ENCODE measurements at places on chromosomes 12 and 14.

DNA sequence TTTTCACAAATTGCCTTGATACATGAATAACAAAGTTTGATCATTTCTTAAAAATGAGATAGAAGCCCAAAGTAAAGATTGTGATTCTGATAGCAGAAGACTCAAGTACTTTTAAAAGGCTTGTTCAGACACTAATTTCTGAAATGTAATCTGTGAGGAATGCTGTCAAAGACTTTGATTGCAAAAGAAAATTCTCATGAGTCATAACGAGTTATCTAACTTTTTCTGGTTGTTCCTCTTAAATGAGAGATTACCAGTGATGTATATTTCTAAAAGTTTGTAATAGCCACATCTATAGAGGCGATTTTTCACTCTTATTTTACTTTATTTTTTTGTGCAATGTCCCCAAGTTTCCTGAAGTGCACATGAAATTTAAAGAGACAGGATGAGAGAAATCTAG, 7.0 kb downstream of the PYGL start:
- peak; percentile 45 for DNase-seq

- no peak for DNase-seq
Measured at GRCh38 chr12:122227341-122227740, 1.5 kb upstream of the DIABLO start.

DNA sequence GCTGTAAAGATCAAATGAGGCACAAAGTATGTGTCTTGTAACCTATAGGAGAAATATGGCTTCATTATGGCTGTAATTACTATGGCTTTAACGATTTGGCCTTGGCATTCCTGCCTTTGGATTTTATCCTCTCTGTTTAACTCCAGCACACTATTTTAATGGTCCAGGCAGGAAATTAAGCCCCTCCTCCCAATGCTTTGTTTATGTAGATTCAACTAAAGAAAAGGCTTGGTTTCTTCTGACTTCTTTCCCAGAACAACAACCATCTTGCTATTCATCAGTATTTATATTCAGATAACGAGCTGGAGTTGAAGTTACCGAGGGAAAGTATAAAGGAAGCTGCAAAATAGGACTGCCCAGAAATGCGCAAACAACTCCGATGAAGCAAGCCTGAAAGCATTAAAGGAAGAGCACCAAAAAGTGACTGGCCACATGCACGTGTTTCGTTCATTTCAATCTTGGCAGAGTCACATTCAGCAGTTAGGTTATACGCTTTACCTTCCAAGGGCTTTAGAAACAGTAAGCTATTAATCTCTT, 104.6 kb downstream of the NELL2 start:
- DNase-seq = no peak

- no peak for DNase-seq
Measured at GRCh38 chr14:76760331-76761135, 735 bp upstream of the VASH1 start.

- peak; percentile 39 for DNase-seq
Measured at GRCh38 chr12:25806271-25806670, 152.2 kb upstream of the RASSF8 start.

- no peak for DNase-seq
Measured at GRCh38 chr12:13069380-13069779, 25.2 kb downstream of the FAM234B start.

Measured in BJ (cell line).